ENCODE measurements at places on chromosomes 2 and 18.

DNA sequence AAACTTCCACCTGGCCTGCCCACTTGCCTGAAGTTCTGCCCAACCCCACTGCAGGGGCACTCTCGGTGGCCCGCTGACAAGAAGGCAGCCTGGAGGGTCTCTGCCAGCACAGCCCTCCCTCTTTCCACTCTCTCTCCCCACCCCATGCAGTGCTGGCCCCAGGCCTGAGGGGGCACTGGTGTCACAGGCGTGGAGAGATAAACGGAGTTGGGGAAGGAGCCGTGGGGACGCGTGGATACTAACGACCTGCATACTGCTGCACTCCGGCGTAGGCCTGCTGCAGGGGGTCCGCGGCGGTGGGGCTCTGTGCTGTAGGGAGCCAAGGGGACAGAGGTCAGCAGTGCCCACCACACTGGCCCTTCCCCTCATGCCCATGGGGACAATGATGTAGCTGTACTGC, 299.3 kb downstream of the CELF4 start:
- DNase-seq: no peak

DNA sequence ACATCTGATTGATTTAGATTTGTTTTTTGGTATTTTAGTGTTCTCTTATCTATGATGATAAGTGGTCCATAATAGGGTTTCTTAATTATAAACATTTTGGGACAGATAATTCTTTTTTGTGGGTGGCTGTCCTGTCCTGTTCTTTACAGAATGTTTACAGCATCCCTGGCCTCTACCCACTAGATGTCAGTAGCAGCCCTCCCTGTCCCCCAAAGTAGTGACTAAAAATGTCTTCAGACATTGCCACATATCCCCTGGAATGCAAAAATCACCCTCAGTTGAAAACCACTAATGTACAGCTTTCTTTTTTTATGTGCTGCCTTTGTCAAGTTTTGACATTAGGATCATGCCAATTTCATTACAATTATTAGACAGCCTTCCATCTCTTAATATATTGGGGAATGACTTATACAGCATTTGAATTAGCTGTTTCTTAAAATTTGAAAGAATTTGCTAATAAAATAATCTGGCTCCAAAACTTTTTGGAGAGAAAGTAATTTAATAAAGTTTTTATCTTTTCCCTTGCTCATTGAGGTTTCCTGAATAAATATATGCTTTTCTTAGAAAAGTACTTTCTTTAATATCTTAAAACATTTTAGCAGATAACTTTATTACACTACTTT, 19.5 kb downstream of the WIPF1 start:
- DNase-seq: no peak

GRCh38 chr2:95292623-95293260, 4.4 kb upstream of the KCNIP3 start:
- no peak for DNase-seq

DNA sequence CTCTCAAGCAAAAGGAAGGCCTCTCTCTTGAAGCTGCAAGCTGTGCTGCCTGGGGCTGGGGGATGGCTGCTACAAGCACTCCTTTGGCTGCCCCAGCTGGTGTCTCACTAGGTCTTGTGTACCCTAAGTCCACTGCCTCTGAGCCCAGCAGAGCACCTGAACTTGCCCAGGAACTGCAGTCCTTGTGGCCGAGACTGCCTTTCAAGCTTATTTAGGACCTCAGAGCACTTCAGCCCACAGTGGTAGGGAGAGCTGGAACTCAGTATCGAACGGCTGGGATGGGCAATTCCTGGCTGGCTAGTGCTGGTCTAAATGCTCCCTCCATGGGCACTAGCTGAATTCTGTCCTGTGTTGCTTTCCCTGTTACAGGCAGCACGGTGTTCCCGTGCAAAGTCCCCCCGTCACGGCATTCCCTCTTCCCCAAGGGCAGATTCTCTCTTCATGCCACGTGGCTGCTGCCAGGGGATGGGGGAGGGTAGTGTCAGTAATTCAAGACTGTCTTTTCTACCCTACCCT, 25.9 kb downstream of the STPG4 start:
- DNase-seq: no peak

GRCh38 chr2:131682122-131682944, 154.6 kb downstream of the CCDC74A start:
- peak; percentile 59 for DNase-seq

DNA sequence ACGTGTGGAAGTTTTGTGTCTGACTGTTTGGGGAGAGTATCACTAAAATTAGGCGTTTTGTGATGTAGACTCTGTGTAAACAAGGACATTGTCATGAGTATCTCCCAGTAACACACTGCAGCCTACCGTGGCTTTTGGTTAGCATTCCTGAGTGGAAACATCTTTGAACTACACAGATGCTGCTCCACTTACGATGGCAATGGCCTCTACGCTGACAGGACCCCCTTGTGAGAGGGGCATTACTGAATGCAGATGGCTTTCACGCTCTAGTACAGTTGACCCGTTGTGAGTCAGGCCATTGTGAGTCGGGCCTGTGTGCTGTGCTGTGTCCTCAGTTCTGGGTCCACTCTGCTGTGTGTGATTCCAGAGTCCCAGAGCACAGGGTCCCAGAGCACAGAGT, 34.4 kb upstream of the ADNP2 start:
- no peak for DNase-seq

DNA sequence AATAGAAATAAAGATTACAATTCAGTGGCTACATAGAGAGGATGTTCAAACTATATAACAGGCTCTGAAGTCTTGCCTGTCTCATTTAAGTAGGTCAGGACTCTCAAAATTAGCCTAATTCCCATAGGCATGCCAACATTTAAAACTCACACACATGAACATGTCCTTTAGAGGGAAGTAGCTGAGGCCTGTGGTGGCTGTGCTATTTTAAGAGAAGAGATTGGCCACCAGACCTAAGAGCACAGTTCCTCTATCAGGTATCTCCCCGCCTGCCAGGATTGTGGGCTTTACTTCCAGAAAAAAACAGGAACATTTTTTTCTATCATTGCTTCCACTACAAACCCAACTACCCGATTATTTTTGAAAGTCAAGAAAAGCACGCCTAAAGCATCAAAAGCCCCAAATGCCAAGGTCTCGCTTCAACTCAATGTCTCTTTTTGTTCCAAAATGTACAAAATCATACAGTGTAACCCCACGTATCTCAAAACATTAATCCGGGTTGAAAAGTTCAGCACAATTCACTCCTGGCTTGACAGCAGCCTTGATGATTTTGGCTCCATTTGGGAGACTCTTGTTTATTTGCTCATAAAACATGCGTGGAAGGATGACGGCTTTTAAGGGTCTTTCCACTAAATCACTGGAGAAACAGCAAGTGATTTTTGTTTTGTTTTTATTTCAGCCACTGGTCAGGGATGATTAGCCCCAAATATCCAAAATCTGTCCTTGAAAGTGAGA, 15.3 kb downstream of the FHL2 start:
- no peak for DNase-seq

DNA sequence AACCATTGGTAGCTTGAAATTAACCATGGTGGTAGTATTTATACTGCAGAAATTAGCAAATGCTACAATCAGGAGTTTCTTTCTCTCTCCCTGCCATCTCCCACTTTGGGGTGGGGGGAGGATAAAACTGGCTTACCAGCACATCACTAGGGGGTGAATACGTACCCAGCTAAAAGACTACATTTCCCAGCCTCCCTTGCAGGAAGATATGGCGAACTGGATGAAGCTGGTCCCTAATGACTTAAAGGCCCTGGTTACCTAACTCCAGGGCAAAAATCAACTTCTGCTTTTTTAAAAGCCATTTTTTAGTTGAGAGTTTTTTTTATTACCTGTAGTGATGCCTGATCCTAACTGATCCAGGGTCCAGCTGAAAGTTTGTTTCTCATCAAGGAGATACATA, 70.3 kb upstream of the RAB12 start:
- DNase-seq: no peak

GRCh38 chr2:82748653-82749052, 1710.4 kb downstream of the SUCLG1 start:
- no peak for DNase-seq

GRCh38 chr2:151637271-151637781, 97.0 kb downstream of the NEB start:
- no peak for DNase-seq

DNA sequence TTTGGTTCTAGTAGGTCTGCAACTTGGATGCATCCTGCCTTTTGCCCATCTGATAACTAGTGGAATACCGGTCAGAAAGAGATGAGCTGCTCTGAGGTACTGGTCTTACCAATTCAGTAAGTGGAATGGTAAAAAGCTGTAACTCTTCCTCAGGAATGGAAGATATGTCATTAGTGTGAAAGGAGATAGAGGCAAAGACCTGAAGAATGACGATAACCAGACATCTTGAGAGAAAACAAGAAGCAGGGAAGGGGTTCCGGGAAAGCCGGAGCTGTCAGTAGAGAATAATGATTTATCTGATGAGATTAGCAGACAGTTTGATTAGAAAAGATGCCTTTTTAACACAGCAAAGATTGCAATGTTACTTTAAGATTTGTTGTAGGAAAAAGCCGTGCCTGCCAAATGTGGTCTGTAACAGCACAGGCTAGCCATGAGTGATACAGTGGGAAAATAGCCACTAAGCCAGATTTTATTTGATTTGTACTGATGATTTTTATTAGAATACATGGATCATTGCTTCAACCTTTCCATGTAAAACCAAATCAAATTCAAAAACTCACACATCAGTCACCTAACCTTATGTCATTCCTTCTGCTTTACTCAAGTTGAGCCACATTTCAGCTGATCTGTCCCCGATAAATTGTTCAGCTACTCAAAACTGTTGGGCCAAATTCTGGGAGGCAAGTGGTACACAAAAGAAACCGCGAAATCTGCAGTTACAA, 110.0 kb downstream of the TCF4 start:
- DNase-seq: no peak

GRCh38 chr18:41906528-41907146, 48.4 kb upstream of the PIK3C3 start:
- no peak for DNase-seq

- DNase-seq: peak; percentile 31
Measured at GRCh38 chr2:16281451-16282335, 341.3 kb downstream of the MYCN start.

GRCh38 chr2:108936076-108936864, 52.8 kb downstream of the EDAR start:
- no peak for DNase-seq

- no peak for DNase-seq
Measured at GRCh38 chr2:215611609-215612386, 175.9 kb upstream of the FN1 start.

DNA sequence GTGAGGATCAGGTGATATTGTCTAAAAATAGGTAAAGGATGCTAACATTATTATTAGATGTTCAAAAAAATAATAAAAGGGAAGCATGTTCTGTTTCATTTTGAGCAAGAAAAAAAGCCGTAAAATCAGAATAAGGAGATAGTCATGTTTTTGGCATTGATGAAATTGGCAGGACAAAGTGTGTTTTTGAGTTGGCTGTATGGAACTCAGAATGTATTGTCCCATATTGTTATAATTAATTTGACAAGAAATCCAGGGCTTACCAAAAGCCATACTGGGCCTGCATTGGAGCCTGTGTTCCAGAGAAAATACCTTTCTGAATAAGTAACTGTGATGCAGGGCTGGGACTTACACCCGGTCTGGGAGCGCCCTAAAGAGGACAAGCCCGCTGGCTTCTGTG, 232.0 kb downstream of the AGAP1 start:
- no peak for DNase-seq

DNA sequence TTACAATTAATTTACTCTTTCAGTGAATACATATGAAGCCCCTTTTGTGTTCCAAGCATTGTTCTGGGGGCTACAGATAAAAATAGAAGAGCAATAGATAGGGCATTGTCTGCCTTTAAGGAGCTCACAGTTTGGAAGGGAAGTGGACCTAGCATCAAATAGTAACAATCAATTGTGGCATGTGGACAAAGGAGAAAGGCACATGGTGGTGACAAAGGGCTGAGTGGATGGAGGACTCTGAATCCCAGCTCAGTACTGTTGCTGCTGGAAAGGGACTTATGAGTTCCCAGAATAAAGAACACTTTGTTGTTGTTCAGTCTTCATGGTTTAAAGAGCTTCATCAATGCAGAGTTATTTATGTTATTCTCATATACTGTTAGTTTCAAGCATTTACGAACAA, 217.7 kb downstream of the HRH4 start:
- no peak for DNase-seq

DNA sequence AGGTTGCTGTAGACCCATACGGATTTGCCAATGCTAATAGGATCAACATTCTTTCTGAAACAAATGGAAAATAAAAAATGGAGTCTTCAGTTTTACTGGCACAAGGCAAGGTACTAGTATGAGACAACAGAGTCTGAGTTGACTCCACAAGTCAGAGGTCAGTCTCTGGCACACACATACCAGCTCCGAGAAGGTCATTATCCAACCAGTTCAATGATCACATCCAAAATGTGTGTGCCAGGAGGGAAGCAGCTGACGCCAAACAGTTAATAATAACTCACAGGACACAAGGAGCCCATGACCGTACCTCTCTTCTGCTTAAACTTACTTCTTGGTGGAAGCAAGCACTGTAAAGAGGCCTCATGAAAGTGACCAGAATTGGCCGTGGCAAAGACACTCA, 528.6 kb downstream of the ZNF516 start:
- no peak for DNase-seq

DNA sequence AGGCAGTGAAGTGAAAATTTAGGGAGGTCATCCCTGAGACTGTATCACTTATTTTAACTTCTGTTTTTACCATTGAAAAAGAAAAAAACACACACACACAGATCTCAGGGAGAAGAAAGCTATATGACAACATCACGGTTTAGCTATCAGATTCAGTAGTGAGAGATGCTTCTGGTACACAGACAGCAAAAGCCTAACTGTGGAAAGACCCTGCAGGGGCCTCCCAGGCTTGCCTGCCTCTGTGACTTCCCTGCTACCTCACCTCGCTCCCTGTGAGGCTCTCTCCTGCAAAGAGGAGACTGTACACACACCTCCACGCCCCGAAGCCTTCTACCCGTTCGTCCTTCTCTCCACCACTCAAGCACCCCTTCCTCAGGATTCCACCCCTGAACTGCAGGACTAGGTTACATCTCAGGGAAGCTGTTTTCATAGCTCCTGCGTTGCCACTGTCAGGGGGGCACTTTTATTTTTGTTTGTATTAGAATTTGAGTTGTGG, 86.3 kb downstream of the EPB41L3 start:
- DNase-seq: no peak

- DNase-seq: no peak
Measured at GRCh38 chr2:196290136-196290535, 118.8 kb upstream of the STK17B start.

- no peak for DNase-seq
Measured at GRCh38 chr2:129118296-129118695, 799.6 kb upstream of the HS6ST1 start.

GRCh38 chr18:61285777-61286176, 47.5 kb upstream of the CDH20 start:
- DNase-seq: no peak

- no peak for DNase-seq
Measured at GRCh38 chr18:73283788-73284187, 416.0 kb upstream of the NETO1 start.

- no peak for DNase-seq
Measured at GRCh38 chr2:32792416-32792815, 154.3 kb upstream of the LTBP1 start.

- DNase-seq: no peak
Measured at GRCh38 chr2:69003731-69004130, 9.2 kb upstream of the ANTXR1 start.

GRCh38 chr2:210496512-210496911, 20.0 kb upstream of the LANCL1 start:
- DNase-seq: no peak

Measured in NCI-H187 (cell line).